Sigmoid colon (tissue), 7 donors: ENCODE measurements at places on chromosomes 1 and 21.

DNA sequence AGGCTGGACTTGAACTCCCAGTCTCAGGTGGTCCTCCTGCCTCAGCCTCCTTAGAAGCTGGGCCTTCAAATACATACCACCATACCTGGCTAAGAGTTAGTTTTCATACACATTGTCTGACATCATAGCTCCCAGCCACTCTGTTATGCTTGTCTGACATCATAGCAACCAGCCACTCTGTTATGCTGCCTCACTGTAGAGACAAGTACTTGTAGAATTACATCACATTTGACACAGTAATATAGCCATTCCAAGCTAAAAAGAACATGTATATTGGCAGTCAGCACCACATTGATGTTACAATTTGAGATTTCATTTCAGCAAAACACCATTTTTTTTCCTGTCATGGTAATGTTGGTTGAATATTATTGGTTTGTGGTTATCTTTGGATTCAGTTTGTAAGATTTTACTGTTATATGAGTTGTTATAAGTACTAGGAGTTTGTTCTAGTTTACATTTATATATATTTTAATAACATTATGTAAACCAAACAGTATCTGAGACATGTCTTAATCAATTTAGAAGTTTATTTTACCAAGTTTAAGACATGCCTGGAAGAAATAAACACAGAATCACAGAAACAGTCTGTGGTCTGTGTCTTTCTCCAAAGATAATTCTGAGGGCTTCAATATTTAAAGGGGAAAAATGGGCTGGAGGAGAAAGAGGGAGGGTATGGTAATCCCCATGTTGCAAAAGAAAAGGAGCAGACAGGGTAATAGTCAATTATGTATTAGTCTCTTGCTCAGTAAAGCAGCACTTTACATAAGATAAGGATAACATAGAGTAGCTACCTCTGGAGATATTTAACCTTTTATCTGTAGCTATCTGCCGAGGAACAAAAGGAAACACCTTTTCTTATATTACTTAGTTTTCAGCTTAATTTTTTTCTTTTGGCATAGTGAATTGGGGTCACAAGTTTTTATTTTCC is 43.0 kb downstream of the XPR1 start:
- DNase-seq = no peak

GRCh38 chr1:33328817-33329216 is 7.9 kb upstream of the A3GALT2 start:
- DNase-seq = peak; percentile 55

DNA sequence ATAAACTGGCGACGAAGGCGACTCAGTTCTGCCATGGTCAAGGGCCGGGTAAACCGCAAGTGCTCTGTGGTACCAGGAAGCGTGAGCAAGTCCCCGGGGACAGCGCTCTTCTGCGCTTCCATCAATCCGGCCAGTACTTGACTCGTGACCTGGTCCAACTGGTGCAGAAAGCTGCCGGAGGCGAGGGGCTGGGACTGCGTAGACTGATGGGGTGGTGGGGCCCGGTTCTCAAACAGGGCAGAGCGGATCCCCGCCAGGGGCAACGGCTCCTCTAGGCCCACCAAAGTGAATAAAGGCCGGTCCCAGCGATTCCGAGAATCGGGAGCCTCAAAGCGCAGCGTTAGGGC is 852 bp downstream of the KTI12 start:
- DNase-seq = peak; percentile 73

DNA sequence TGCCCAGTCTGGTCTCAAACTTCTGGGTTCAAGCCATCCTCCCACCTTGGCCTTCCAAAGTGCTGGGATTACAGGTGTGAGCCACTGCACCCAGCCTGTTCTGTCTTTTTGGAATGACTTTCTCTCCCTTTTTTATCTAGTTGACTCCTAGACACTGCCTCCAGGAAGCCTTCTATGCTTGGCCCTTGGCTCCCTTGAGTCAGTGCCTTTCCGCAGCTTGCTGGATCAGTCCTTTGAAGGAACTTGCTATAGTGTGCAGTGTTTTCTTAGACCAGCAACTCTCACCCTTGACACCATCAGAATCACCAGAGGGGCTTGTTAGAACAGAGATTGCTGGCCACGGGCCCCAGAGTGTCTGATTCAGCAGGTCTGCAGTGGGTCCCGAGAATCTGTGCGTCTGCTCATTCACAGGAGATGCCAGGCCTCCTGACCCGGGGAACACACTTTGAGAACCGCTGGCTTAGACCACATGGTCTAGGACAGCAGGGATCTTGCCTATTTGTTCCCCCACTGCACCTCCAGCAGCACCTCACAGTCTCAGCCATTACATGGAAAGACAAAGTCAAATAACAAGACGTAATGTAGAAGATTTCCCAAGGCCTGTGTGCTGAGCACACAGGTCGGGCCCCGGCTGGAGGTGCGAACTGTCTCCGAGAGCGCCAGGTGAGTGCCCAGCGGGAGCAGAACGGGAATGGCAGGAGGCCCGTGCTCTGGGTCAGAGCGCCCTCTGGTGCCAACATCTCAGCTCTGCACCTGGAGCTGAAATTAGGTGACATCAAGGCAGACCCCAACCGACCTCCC is 27.4 kb upstream of the CTPS1 start:
- peak; percentile 87 for DNase-seq

DNA sequence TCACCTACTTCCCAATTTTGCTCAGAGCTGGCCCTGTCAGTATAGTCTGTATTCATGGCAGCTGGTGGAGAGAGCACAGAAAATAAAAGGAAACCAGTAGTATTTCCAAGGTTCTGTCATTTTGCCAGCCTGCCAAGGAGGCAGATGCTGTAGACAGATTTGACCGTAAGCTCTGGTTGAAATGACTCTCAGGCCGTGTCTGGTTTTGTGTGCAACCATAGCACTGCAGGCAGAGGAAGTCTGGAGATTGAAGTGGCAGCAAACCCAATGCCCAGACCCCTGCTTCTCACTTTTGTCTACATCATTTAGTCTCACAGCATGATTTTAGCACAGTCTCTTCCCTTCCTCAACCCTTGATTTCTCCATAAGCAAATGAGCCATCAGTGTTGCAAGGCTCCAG is 291.7 kb downstream of the PAPPA2 start:
- DNase-seq = no peak

DNA sequence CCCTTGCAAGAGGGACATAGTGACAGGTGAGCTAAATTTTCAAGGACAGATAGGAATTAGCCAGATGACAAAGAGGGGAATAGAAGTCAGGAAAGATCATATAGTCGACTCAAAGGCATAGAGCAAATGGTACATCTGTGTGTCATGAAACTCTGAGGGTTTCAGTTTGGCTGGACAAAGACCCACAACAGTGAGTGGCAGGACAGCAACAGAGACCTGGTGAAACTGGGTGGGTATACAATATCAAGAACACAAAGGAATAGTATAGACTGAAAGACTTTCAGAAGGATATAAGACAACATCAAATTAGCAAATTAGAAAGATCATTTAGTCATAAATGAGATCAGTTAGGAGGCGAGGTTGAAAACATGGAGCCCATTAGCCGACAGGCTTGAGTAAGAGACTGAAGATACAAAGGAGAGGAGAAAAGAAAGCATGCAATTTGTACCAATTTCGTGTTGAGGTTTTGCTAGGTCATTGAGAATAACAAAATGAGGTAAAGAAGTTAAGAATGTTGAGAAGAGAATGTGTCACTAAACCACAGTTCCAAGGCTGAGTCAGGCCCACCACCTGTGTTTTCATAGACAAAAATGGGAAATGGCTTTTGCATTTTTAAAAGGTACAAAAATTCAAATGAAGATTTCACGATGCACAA is 213.8 kb downstream of the HHIPL2 start:
- DNase-seq = no peak

- no peak for DNase-seq
Measured at GRCh38 chr1:64497088-64497883, 27.4 kb downstream of the CACHD1 start.

- no peak for DNase-seq
Measured at GRCh38 chr1:87706203-87706602, 377.5 kb downstream of the LMO4 start.
